AG10803 (cell line): ENCODE measurements at places on chromosomes 6 and 20.

- DNase-seq, result no peak
Measured at GRCh38 chr6:137849181-137849980, 17.7 kb upstream of the TNFAIP3 start.

- DNase-seq, result peak; percentile 31
Measured at GRCh38 chr6:138757136-138757535, 16.4 kb upstream of the CCDC28A start.

- DNase-seq, result peak; percentile 20
Measured at GRCh38 chr6:118618676-118619377, 32.6 kb downstream of the CEP85L start.

DNA sequence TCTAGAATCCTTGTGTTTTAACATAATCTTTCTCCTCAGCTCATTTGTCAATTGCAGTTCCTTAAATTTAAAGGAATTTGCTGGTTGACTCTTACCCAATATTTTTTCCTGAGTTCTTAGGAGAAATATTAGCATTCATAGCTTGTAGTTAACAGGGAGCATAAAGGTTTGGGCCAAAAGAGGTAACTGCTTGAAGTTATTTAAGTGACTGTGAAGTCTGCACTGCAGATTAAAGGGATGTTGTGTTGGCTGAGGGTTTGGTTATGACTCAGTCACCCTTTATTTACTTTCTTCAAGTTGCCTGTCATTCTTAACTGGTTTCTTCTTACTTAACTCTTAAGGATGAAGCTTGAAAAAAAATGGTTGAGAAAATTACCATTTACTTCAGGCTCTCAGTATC, 220.3 kb upstream of the LAMP5 start:
- peak; percentile 71 for DNase-seq

GRCh38 chr6:160831739-160832138, 129.7 kb downstream of the PLG start:
- DNase-seq, result no peak

- DNase-seq, result no peak
Measured at GRCh38 chr6:106626485-106626884, 2.8 kb downstream of the RTN4IP1 start.

DNA sequence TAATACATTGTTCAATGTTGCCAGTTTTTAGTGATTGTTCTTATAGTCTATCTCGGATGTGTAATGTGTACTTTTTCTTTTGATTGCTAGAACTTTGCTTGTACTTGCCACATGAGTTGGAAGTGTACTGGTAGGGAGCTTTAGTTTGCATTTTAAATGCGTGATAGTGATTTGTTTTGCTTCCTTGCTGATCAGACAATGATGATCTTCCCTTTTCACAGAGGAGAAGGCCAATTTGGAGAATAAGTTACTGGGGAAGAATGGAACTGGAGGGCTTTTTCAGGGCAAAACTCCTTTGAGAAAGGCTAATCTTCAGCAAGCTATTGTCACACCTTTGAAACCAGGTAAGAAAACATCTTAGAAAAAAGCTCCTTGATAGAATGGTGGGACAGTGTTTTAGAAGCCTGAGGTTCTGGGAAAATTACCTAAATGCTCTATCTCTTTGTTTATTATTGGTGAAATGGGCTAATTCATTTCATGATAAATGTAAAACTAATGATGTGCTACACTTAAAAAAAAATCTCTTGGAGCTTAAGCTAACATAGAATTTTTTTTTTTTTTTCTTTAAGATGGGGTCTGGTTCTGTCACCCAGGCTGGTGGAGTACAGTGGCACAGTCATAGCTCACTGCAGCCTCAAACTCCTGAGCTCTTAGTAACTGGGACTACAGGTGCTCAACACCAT, 20.9 kb downstream of the TPX2 start:
- DNase-seq, result no peak

GRCh38 chr6:169289619-169290339, 36.1 kb upstream of the THBS2 start:
- peak; percentile 54 for DNase-seq

GRCh38 chr6:17938901-17939300, 48.5 kb downstream of the KIF13A start:
- DNase-seq, result peak; percentile 64

DNA sequence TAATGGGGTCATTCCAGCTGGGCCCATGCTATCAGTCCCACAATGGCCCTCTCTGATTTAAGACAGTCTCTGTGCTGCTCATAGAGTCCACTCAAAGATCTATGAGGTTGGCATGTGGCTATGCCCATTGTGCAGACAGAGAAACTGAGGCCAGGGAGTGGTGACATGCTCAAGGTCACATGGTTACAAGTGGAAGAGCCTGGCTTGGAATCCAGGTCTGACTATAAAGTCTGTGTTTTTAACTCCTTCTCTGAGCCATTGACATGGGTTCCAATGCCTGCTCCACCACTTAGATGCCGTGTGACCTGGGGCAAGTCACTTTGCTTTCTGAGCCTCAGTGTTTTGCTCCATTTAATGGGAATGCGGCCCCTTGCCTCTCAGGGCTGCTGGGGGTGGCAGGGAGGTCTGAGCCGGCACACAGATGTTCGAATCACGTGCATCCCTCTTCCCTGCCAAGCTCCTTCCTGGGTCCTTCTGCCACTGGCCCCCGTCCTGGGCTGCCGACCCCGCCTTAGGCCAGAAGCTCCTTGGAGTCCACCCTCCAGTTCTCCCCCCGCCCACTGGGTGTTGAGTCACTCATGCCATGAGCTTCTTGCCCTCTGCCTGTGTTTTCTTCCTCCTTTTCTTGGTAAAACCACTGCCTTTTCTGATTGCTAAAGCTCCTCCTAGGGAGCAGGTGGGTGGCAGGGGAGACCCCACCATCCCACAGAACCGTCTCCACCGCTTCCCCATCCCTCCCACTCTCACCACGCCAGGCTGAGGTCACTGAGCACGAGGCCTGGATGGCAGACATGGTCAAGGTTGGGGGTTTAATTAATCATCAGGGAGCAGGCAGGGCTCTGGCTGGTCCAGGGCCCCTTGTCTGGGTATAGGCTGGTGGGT, 35.7 kb downstream of the CEBPB start:
- peak; percentile 70 for DNase-seq

DNA sequence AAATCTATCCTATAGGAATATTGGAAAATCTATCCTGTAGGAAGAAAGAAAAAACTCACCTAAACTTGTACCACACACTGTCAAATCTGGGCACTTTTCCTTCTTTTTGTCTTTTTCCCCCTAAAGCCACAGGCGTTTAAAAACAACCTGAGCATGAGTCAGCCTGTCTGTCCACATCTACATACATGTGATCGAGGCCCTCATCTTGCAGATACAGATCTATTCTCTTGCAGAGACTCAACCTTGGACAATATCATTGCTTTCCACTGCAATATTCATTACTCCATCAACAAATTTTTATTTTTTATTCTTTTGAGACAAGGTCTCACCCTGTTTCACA, 95.9 kb upstream of the IYD start:
- no peak for DNase-seq

GRCh38 chr20:13898012-13898612, 92.3 kb downstream of the SEL1L2 start:
- no peak for DNase-seq

GRCh38 chr6:149924206-149924932, 1.4 kb upstream of the RAET1G start:
- no peak for DNase-seq

- DNase-seq, result peak; percentile 62
Measured at GRCh38 chr6:144321839-144322591, 36.9 kb downstream of the UTRN start.

- no peak for DNase-seq
Measured at GRCh38 chr6:99492092-99492491, 23.1 kb downstream of the USP45 start.

DNA sequence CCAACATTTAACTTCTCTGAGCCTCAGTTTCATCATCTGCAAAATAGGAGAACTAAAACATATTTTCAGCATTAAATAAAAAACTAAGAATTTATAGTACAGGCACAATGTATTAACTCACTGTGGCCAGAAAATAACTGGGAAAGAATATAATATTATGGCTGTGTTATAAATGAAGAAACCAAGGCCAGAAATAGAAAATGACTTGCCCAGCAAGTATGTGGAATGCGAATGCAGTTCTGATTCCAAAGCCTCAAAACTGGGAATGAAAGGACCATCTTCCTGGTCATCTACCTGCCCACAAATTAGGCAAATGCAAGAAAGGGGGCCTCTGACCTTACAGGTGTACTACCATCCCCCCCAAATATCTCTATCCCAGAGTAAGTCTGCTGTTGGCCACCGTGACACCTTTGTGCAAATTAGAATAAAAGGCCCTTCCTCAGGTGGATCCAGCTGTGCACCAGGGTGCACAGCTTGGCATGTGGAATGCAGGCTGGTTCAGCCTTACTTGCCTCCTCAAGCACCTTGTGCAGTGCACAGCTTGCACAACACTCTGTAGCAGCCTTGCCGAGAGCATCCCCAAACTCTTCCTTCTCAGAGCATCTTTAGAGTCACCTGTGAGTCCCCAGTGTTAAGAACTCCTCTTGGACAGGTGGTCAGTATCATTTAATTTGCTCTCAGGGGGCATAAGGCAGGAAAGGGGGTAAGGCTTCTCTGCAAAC, 4.4 kb downstream of the SLC13A3 start:
- DNase-seq, result peak; percentile 23

DNA sequence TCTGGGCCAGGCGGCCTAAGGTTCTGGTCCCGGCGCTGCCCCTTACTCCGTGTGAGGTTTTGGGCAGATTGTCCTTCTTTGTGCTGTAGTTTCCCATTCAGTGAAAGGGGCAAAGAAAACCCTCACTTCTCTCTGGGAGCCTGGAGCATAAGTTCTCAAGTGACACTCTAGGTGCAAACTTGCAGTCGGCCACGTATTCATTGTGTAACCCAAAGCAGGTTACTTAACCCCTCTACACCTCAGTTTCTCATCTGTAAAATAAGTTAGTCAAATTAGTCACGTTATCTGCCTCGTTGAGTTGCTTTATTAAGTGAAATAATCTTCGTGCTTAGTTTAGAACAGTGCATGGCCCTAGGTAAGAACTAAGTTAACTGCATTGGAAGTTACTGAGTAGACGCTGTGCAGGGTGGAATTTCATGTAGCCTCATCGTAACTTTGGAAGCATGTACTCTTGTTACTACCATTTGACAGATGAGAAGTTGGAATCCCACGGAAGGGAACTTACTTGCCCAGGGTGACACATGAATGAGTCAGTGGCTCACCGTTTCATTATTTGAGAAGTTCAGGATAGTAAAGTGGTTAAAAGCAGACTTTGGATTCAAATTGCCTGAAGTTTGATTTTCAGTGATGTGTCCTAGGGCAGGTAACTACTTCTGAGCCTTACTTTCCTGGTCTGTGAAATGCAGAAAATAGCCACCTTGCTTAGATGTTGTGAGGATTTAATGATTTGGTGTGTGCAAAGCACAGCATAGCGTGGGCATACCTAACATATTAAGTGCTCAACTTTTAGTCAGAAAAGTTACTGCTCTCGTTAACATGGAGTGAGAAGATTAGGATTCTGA, 556 bp upstream of the MROH8 start:
- peak; percentile 36 for DNase-seq

DNA sequence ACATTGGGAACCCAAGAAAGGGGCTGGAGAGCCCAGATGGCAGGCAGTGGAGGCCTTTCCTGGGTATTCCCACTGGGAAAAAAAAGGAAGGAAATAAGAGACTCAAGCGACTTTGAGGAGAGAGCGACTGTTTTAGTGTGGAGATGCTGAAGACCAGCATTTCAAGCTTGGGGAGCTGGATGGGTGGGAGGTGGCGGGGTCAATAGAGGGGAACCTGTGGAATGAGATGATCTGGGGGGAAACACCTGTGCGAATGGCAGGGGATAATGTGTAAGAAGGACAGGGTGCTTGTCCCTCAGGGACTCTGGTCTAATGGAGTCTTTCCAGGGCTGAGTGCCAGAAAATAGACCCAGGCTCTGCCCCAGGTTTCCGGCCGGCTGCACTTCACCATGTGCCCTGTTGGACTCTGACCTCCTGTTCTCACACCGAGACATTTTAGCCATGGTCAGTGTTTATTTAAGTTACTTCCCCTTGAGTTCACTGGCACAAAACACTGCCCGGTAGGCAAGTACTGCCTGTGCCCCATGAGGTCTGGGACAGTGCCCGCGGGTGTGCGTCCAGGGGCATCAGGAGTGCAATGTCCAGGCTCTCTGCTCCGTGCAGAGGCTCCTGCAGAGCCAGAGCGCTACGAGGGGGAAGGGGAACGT, 50.4 kb upstream of the NKX2-2 start:
- no peak for DNase-seq

GRCh38 chr6:52529311-52529710, 47.5 kb downstream of the TRAM2 start:
- DNase-seq, result no peak

DNA sequence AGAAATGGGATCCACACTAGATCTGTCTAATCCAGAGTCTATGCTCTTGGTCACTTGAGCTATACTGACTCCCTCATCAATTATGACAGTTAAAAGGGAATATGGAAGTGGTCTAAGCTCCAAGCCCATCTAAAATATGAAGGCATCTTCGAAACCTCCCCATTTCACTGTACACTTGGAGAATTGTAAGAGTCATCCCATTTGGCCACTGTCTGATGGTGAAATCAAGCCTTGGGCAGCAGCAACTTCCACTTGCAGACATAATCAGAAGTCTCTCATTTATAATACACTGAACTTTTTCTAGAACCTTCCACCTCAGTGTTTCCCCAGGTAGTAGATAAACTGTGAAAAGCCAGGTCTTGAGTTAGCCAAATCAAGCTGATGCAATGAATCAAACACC, 26.3 kb upstream of the UBR2 start:
- no peak for DNase-seq

DNA sequence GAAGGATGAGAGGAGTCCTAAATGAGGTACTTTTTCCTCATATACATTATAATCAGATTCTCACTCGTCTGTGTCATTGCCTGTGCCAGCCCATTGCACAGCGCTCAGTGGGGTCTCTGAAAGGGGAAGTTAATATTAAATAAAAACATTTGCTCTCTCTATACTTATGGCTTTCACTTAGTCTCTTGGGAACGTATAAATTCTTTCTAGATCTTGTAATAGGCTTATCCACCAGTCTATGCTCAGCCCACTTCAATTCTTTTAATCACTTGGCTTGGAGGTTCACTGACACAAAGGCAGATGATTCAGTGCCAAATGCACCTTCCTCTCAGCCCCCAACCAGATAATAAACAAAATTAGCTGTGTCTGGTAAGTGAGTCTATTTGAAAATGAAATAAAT, 164.3 kb upstream of the OGFRL1 start:
- DNase-seq, result no peak

GRCh38 chr20:53774461-53775203, 181.0 kb upstream of the ZNF217 start:
- DNase-seq, result peak; percentile 96

- DNase-seq, result no peak
Measured at GRCh38 chr6:106430466-106430865, 69.9 kb downstream of the CRYBG1 start.

- no peak for DNase-seq
Measured at GRCh38 chr6:166605752-166606151, 19.3 kb upstream of the RAMACL start.

GRCh38 chr6:135451617-135452190, 45.8 kb downstream of the AHI1 start:
- DNase-seq, result peak; percentile 46
